ENCODE measurements at places on chromosomes 7 and 10. TPM values are rescaled to one million over a fixed set of nuclear protein-coding genes. Genes with fewer than 3 reads are reported as not detected.

DNA sequence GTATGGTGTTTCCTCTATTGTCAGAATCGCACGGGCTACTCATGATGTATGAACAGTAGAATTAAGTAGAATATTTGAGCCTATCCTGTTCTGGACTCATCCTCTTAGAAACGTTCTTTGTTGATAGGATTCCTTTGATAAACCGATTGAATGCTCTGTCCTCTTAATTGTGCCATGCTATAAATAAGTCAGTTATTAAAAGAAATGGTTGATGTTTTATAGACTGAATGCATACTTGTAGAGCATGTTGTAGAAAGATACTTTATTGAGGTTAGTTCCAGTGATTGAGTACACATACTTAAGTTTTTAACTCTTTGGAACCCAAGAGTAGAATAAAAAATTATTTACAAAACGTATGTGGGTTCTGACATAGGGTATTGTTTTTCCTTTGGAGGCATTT lies 54.9 kb upstream of the HBP1 start:
- no peaks in the 10 kb centered on the region for H3K36me3 ChIP-seq
- H3K27me3 ChIP-seq: no peaks in the 10 kb centered on the region
- no peaks in the 10 kb centered on the region for H3K4me1 ChIP-seq
- no peak overlapping the region for H3K4me3 ChIP-seq

GRCh38 chr10:87818505-87819288 lies 671 bp upstream of the ATAD1 start:
- peak; percentile 51 for DNase-seq
- H3K36me3 ChIP-seq: no peaks in the 10 kb centered on the region
- peaks cover 3% of the 10 kb centered on the region for H3K4me1 ChIP-seq
- peak overlapping the region; percentile 65 for H3K4me3 ChIP-seq
- H3K27me3 ChIP-seq: no peaks in the 10 kb centered on the region

- H3K36me3 ChIP-seq: no peaks in the 10 kb centered on the region
- H3K27ac ChIP-seq: no peak overlapping the region
- peak; percentile 80 for DNase-seq
- no peak overlapping the region for H3K4me3 ChIP-seq
- H3K4me1 ChIP-seq: peaks cover 8% of the 10 kb centered on the region
- H3K27me3 ChIP-seq: no peaks in the 10 kb centered on the region
Observed at GRCh38 chr10:129096065-129096984, 370.7 kb upstream of the MGMT start.

DNA sequence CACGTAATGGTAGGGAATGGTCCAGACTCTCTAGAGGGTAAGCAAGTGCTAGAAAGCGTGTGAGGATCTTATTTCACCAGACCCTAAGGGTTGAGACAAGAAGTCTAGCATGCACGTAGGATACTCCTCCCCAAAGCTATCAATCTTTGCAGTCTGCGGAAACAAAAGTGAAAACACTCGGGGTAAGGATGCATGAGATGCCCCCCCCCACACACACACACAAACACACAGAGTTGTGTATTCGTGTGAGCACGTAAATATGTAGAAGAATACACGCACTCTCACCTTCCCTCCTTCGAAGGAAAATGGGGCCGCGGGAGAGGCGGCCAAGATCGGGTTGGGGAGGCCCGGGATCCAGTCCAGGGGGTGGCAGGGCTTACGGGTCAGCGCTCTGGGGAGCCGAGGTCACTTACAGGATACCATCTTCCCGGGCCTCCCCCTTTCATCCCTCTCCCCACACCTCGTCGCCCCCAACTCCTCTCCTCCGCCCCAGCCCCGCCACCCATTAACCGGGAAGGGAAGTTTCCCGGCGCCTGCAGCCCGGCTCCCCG lies 455 bp downstream of the CUL2 start:
- H3K36me3 ChIP-seq: no peaks in the 10 kb centered on the region
- peak; percentile 46 for DNase-seq
- H3K4me1 ChIP-seq: no peaks in the 10 kb centered on the region
- no peaks in the 10 kb centered on the region for H3K27me3 ChIP-seq

DNA sequence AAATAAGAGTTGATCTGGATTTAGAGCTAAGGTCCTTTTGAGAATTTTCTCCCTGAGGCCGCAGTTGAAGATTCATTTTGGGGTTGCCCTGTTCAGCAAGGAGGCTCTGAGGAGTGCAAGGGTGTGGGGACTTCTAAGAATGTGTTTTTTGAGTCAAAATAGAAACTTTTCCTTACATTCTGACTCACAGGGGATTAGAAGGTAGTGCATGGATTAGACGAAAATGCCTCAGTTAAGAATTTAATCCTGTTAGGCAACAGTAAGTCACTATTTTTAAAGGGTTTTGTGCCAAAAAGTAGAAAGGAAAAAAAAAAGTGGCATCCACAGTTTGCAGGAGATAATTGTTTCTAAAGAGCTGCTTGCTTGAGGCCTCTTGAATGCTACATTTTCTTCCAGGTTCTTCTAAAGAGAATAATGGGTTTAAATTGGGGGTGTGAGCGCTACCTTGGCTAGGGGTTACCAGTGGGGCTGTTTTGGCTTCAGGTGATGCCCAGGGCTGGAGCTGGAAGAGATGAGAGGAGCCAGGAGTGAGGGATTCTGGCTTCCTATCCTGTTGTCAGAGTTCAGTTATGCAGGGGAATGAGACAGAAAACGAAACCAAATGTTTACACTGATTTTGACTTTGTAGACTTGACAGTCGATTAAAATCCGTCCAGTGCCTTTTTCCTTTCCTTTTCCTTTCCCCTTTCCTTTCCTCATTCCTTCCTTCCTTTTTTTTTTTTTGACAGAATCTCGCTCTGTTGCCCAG lies 52.9 kb downstream of the BAMBI start:
- DNase-seq: no peak
- no peaks in the 10 kb centered on the region for H3K4me1 ChIP-seq
- no peaks in the 10 kb centered on the region for H3K27me3 ChIP-seq
- no peak overlapping the region for H3K27ac ChIP-seq
- no peak overlapping the region for H3K4me3 ChIP-seq
- H3K36me3 ChIP-seq: no peaks in the 10 kb centered on the region

GRCh38 chr10:24703700-24704099 lies 20.0 kb downstream of the ARHGAP21 start:
- no peak overlapping the region for H3K4me3 ChIP-seq
- H3K4me1 ChIP-seq: peaks cover 7% of the 10 kb centered on the region
- no peak overlapping the region for H3K27ac ChIP-seq
- no peak for DNase-seq
- H3K27me3 ChIP-seq: no peaks in the 10 kb centered on the region

GRCh38 chr7:91866599-91867148 lies 13.8 kb downstream of the MTERF1 start:
- no peaks in the 10 kb centered on the region for H3K36me3 ChIP-seq
- no peaks in the 10 kb centered on the region for H3K27me3 ChIP-seq
- no peak overlapping the region for H3K27ac ChIP-seq

DNA sequence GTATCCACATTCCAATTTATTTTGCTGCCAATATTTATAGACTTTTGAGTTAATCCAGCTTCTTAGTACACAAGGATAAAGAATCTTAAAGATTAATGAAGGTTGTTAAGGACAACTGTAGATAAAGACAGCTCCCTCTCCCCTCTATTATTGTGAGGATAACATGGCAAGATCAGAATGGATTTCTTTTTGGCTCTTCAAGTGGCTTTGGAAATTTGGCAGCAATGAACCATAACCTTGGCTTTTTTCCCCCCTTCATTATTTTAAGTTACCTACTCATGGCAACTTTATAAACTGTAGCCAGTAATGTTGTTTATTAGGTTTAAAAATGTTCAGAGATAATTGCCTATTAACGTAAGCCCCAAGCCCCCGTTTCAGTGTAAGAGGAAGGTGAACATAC lies 131.1 kb upstream of the SLC26A5 start:
- no peak for DNase-seq

GRCh38 chr7:92625617-92626016 lies 35.4 kb upstream of the FAM133B start:
- H3K36me3 ChIP-seq: no peaks in the 10 kb centered on the region
- H3K27ac ChIP-seq: no peak overlapping the region
- H3K27me3 ChIP-seq: no peaks in the 10 kb centered on the region
- no peaks in the 10 kb centered on the region for H3K4me1 ChIP-seq

- no peak overlapping the region for H3K4me3 ChIP-seq
- DNase-seq: no peak
- H3K4me1 ChIP-seq: no peaks in the 10 kb centered on the region
- H3K27ac ChIP-seq: no peak overlapping the region
- H3K36me3 ChIP-seq: no peaks in the 10 kb centered on the region
Observed at GRCh38 chr10:115604627-115605026, 511.5 kb downstream of the ATRNL1 start.

Gene MEIG1
- total RNA-seq: not detected

Gene SFTPA1
- total RNA-seq: not detected

All from aorta (tissue), 5 donors.